ENCODE measurements at places on chromosomes 12 and 14. TPM values are rescaled to one million over a fixed set of nuclear protein-coding genes. Genes with fewer than 3 reads are reported as not detected.
A peak's percentile ranks its signal among the peaks of the same experiment; 100 is the strongest.

PDE6H gene
- not detected for total RNA-seq

- no peak for DNase-seq
Measured at GRCh38 chr14:36843410-36843809, 181.8 kb downstream of the PAX9 start.

DNA sequence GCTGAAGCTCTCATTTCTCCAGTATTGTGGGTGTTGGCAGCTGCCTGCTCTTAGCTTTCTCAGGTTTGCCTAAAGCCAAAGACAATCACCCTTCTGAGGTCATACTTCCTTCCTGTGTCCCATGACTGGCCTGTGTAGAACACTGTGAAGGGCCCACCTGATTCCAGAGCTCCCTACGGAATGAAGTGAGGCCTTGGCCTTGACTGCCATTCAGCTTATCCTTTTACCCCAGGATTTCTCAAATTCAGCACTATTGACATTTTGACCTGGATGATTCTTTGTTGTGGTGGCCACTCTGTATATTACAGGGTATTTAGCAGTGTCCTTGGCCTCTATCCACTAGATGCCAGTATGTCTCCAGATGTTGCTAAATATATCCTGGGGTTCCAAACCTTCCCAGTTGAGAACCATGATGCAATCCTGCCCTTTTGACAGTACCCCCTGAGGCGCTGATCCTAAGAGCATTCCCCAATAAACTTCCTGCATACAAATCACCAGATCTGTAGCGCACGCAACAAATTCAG is 112.3 kb upstream of the KRR1 start:
- peak; percentile 70 for DNase-seq

GARIN6 gene
- not detected for total RNA-seq

DNA sequence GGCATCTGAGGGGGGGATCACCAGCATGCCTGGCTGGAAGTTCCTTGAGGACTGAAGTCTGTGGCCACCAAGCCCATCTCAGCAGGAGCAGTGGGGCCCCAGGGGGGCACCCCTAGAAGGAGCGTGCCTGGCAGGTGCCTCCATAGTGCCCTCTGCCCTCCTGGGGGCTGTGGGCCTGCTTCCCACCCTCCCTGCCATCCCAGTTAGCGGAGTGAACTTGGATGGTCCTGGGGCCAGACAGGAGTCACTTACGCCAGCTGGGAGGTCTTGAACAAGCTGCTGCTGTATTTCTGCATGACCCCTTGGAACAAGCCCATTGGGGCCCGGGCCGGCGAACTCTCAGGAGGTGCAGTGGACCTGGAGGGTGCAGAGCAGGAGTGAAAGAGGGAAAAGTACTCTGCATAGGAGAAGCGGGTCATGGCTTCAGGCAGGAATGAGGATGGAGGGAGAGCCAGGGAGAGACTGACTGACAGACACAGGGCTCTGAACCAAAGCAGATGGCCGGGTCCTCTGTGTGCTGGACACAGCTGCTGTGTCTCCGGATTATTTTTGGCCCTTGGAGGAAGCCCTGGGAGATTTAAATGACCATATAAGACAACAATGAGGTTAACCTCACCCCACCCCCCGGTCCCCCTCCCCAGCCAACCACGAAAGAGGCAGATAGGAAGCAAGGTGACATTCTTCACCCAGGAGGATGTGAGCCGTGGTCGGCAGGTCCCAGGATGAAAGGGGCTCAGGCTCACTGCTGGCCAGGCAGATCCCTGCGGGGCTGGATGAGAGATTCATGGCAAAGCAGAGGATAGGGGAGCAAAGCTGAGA is 19.6 kb downstream of the ASB2 start:
- DNase-seq = no peak

DNA sequence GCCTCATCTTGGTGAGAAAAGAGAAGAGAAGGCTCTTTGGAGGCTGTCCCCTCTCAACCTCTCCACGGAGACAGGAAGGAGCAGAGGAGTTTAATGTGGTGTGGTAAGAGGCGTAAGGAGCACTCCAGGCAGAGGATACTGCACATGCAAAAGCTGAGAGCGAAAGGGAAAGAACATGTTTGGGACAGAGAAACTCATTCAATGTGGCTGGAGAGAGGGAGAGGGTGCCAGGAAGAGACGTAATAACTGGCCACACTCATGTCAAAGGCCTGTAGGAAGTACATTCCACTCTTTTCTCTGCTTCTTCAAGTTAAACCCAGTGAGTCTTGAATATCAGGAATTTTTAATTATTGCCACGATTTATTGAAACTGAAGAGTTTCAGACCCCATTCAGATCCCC is 12.0 kb downstream of the VDR start:
- DNase-seq = no peak

DNA sequence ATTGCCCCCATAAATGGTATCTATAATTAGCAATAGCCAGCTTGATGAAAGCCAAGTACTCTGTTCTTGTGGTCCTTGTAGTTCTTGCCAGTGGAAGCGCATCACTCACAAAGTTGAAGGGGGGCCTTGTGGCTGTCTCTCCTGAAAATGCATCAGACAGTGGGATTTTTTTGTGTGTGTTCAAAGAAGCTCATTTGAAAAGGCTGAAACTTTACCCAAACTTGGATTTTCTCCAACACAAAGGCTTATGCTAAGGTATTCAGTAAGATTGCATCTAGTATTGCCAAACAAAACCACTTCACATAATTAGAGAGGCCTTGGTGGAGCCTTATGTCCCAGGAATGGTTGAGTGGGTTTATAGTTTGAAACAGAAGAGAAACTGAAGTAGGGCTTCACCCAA is 216.7 kb upstream of the TMTC1 start:
- DNase-seq = peak; percentile 42

DNA sequence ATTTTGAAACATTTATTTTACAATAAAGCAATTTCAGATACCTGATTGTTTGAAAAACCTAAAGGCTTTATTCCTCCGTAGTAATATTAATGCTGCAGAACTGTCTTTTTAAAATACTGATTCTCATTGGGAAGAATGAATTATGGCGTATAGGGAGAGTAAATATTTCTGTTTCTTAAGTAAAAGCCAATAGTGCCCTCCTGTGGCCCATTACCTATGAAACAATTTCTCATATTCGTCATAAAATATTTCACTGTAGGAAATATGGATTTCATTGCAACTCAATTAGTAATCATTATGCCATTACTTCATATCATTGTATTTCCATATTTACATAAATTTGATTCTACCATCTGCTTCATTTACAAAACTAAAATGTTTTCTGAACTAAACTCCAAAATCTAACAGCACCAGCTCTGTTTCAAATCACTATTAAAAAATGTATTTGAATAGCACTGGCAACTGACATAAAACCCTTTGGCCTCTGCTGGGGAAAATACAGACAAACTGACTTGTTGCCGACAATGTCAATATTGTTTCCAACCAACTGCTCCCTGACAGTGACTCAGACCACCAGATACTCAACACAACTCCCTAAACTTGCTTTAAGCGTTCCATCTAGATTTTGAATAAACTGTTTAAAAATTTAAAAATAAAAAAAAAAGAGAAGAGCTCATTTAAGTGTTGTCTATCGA is 290.3 kb downstream of the NAV3 start:
- peak; percentile 68 for DNase-seq

DNA sequence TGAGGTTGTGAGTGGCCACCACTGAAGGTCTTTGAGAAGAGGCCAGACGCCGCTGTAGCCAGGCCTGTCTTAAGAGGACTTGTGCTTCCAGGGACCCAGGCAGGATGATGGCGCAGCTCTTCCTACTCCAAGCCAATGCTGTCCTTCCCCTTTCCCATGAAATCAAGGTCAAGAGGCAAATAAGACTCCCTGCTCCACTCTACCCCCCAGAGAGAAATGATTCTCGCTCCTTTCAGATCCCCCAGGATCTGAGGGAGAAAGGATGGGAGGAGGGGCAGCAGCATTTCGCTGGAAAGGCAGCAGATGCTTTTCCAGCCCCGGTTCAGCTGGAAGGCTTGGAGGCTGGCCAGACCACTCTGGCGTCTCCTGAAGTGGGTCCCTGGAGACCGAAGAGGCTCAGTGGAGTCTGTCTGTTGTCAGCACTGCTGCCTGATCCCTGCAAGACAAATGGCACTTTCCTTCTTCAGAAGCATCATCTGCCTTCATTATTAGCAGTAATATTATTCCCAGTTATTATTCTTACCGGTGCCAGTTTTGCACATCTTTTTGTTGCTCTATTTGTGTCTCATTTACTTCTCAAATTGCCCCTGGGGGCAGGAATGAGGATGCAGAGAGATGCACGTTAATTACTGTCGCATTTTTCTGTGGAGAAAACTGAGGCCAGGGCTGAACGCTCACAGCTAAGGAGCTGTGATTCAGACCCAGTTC is 51.4 kb downstream of the C14orf132 start:
- DNase-seq = peak; percentile 82

DNA sequence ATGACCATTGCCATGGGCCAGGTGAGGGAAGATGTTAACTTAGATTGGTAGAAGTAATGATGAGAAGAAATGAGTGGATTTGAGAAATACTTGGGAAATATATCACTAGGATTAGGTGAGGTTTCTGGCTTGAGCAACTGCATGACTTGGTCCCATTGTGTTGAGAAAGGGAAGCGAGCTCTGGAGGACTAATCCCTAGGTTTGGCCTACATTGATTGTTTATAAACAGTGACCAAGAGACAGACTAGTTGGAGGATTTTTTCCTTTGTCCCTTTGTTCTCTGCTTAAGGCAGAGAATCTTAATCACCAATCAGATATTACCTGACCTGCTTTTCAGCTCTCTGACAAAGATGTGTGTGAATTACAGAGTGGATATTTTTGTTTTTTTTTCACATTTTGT is 100.5 kb downstream of the AEBP2 start:
- DNase-seq = peak; percentile 26

DNA sequence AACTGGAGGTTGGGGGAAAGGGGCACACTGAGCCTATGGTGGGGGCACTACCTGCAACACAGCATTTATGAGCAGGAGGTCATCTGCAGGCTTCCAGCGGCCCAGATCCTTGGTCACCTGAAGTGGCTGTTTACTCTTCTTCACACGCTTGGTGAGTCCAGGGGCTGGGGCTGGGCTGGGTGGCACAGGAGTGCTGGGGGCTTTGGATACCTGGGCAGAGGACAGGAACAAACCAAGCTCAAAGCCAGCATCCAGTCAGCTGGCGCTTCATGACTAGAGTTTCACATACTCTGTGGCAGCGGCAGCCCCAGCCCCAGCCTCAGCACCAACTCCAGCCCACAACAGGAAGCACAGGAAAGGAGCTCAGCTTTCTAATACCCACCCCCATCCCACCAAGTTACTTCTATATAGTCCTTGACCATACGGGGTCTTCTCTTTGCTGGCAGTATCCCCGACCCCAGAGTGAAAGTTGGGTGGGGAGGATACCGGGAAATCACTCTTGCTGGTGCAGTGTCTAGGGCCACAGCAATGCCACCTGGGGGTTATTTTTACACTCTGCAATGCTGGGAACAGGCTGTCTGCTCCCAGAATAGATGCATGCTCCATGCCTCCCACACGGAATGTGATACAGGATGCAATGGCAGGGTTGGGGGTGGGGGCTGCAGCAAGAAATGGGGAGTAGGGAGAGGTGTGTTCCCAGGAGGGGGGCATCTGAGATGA is 3.1 kb downstream of the MCRS1 start:
- DNase-seq = no peak

DNA sequence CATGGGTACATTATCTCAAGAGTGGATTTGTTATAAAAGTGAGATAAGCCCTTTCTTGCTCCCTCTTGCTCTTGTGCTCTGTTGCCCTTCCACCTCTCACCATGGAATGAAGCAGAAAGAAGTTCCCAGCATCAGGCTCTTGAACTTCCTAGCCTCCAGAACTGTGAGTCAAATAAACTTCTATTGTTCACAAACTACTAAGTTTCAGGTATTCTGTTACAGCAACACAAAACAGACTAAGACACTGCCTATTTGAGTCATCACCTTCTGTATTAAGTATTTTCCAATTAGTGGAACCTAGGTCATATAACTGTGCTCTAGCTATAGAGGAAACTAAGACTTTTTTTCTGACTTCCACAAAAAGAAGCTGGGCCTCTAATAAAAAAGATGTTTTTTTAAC is 201.2 kb upstream of the FOXG1 start:
- no peak for DNase-seq

Data from fibroblast of villous mesenchyme (primary cell).